ENCODE measurements at places on chromosomes 3 and 15.
A peak's percentile ranks its signal among the peaks of the same experiment; 100 is the strongest.

DNA sequence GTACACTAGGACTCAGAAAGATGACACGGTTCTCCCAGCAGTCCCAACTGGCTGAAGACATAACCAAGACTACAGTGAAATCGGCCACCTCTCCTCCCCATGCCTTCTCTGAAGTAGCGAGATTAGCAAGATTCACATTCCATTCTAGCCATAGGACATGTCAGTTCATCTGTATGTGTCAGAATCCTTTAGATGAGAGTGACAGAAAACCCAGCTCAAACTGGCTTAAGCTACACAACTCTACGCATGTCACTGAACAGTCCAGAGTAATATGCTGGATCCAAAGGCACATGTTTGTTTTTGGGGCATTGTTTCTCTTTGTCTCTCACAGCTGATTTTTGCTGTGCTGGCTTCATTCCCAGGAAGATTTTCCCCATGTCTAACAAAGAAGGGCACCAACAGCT lies 75.8 kb downstream of the RARB start:
- no peak for DNase-seq

- DNase-seq = no peak
These were observed 98.3 kb upstream of the SLC6A11 start for GRCh38 chr3:10717756-10718155.

- DNase-seq = no peak
These were observed 1.3 kb downstream of the CACNA1D start for GRCh38 chr3:53495520-53496391.

DNA sequence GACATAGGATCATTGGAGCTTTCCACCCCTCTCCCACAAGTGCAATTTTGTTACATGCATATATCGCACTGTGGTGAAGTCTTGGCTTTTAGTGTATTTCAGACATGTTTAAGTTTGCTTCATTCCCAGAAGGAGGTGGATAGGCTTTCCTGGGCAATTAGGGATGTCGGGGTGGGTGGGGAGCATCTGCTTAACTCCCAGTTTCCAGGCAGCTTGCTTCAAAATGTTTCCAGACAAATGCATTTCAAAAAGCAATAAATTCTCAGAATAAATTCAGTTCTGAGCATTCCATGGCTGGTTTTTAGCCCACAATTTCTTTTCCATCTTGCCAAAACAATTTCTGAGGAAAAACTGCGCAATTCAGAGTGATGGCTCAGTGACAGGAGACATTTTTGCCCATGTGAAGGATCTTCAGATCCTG lies 227.7 kb upstream of the ZPLD1 start:
- no peak for DNase-seq

DNA sequence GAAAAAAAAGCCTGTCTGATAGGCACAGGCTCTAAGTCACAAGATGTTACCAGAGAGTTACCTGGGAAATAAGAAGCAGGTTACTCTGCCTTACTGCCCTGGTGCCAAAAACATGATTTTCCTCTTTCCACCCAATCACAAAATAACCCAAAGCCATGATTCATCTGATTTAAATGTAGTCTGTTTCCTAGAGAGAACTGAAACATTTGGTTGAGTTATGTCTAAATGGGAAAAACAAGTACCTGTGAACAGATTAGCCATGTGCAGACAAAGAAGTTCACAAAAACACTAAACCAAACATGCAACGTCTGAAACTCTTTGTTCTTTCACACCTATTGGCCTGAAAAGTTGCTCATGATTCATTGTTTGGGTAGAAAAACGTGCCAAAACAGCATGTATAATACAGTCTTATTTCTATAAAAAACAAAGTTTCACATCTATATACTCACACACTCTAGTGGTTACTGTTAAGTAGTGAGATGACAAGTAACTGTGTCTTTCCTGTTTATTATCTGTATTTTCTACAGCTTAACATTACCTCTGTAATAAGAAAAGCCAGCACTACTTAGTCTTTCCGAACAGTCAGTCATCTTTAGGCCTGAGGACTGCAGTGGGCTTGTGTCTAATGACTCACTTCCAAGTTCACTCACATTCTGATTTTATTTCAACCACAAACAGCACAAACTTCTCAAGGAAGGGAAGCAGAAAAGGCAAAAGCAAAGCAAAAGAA lies 30.2 kb downstream of the FAM174B start:
- DNase-seq = peak; percentile 31

GRCh38 chr3:126461450-126462070 lies 14.1 kb downstream of the ZXDC start:
- DNase-seq = no peak

- no peak for DNase-seq
These were observed 175.4 kb downstream of the ATP10A start for GRCh38 chr15:25687689-25688088.

GRCh38 chr3:82005266-82005665 lies 243.8 kb upstream of the GBE1 start:
- DNase-seq = no peak

GRCh38 chr15:101478701-101479341 lies 10.7 kb downstream of the PCSK6 start:
- no peak for DNase-seq

GRCh38 chr3:99700631-99701268 lies 62.4 kb downstream of the COL8A1 start:
- no peak for DNase-seq

DNA sequence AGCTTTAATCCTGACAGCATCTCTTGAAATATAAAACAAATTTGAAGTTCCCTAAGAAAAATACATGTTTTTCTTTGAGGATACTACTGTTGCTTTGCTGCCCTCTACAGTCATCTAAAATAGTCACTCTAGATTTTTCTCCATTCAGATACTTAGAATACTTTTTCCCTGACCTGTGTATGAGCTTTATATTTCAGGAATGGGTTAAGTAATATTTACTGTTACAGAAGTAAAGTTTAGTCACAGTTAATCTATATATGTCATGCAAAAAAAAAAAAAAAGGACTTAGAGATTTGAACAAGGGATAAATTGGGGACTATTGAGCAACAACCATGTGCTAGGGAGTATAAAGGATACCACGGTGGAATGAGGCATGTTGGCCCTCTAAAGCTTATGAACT lies 8.8 kb downstream of the NECTIN3 start:
- DNase-seq = no peak

- peak; percentile 25 for DNase-seq
These were observed 703 bp downstream of the PEAK1 start for GRCh38 chr15:77418966-77419835.

GRCh38 chr3:14549256-14549919 lies 9.2 kb upstream of the GRIP2 start:
- no peak for DNase-seq

DNA sequence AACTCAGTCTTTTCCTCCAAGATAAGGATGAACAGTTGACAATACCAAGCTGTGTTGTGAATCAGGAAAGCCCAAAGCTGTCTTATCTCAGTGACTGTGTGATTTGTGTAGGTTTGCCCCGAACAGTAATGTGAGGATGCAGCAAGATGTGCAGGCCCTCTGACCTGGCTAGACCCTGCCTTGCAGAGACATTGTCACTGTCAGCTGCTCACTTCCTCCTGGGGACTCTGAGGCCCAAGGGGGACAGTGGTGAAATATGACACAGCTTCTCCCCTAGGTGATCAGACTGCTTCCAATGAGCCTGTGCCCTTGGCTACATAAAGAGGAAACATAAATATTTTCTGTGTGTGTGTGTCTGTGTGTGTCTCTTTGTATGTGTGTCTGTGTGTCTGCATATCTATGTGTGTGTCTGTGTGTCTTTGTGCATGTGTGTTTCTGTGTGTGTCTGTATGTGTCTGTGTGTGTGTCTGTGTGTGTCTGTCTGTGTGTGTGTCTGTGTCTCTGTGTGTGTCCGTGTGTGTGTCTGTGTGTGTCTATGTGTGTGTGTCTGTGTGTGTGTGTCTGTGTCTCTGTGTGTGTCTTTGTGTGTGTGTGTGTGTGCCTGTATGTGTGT lies 21.7 kb downstream of the LRRK1 start:
- no peak for DNase-seq

- no peak for DNase-seq
These were observed 27.2 kb upstream of the RYR3 start for GRCh38 chr15:33283576-33283975.

DNA sequence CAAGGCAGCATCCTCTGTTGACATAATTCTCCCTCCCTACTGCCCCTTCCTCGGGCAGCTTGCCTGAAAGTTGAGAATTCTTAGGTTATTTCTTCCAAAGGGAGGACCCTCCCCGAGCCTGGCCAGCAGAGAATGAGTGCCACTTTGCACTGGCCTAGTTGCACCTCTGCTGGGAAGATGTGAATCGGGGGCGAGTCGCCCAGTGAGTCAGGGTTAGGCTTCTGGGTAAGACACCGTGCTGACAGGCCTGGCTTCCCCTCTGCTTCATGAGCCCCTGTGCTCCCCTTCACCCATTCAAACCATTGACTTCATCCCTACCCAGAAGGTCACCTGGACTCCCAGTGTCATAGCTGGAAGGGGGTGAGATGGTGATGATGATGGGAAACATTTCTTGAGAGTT lies 82.3 kb downstream of the AAGAB start:
- DNase-seq = no peak

- DNase-seq = no peak
These were observed 620.8 kb upstream of the MDFIC2 start for GRCh38 chr3:70933105-70933810.

DNA sequence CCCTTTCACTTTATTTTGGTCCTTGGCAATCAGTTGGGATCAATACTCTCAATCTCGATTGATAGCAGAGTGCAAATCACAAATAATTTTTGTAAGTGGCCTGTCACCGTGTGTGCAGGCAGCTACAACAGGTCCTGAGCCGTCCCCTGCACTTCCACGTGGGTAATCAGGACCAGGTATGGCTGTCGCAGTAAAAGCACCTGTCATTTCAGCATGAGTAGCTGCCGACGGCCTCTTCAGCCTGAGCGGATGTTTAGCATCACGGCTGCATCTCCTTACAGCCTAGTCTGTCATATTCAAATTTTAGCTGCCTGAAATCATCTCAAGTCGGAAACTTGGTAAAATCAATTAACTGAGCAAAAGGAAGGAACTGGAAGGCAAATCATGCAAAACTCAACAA lies 53.0 kb upstream of the FOXP1 start:
- no peak for DNase-seq

- no peak for DNase-seq
These were observed 37.6 kb downstream of the PTPN23 start for GRCh38 chr3:47418167-47419082.

- no peak for DNase-seq
These were observed 218.4 kb downstream of the ABHD5 start for GRCh38 chr3:43909149-43909548.

- DNase-seq = no peak
These were observed 165.4 kb upstream of the DCBLD2 start for GRCh38 chr3:99066863-99067262.

DNA sequence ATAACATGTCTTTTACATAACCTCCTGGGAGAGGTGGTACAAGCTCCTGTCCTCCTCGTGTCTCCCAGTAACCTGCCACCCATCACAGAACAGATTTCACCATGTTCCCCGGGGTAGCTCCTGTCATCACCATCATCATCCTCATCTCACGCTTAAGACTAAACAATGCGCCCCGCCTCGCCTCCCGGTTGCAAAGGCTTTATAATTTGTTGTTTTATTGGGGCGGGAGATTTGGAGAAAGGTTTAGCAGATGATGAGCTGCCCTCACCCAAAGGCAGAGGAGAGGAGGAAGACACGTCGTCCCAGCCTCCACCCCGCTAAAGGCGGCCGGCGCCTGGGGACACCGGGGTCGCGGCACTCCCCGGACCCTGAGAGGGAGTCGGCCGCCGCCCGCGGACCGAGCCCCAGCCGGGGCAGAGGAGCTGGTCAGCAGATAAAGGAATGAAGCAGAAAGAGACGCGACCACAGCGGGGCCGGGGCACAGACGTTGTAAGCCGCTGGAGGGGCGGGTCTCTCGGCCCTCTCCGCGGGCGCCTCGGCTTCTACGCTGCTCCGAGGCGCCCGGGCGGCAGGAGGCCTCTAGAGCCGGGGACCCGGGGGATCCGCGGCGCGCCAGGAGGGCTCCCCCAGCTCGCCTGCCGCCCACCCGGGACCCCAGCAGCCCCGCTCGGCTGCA lies 589 bp downstream of the HERC1 start:
- DNase-seq = no peak

- DNase-seq = no peak
These were observed 9.5 kb downstream of the SMAD3 start for GRCh38 chr15:67074886-67075229.

DNA sequence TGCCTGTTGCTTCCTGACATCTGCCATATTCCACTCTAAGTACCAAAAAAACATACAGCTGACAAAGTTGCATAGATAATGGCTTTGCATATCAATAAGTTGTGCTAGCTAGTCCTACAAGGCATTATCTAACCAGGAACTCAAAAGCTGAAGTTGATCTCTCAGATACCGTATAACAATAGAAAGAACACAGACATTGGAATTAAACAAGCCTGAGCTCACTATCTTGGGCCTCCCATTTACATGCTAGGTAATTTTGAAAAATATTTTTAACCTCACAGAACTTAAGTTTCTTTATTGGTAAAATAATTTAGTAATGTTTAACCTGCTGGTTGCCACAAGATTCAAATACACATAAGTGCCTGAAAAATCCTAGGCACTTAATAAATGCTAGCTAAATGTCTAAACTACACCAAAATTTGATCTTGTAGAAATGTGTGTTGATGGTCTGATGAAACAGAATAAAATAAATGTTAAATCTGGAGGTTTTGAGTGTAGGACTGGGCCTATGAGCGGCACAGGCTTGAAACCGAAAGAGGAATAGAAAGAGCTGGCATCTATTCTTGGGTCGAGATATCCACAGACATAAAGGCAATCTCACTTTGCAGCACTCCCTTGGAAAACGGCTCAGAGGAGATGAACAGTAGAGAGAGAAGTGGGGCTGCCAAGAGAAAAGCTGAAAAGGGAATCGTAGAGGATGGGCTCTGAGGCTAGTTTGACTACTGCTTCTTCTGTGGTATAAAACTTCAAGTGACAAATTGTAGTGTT lies 29.9 kb upstream of the TTC14 start:
- no peak for DNase-seq

- no peak for DNase-seq
These were observed 38.4 kb downstream of the UBP1 start for GRCh38 chr3:33401781-33402180.

DNA sequence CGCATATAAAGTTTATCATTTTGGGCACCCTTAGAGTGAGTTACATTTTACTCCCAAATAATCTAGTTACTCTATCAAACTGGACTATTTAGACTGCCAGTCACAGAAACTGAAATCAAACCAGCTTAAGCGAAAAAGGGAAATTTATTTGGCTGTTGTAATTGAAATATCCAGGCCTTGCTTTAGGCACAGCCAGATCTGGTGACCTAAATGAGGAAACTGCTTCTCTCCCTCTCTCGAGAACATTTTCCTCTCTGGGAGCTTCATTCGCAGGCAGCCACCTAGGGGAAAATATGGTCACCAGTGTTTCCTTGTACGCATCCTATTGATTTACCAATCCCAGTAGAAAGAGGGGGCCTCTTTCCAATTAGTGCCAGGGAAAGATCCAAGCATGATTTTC lies 175.3 kb upstream of the MITF start:
- DNase-seq = no peak

- DNase-seq = no peak
These were observed 29.5 kb downstream of the PRICKLE2 start for GRCh38 chr3:64195789-64196188.

All from activated CD4-positive, alpha-beta T cell treated with anti-CD3 and anti-CD28 coated beads, Interleukin-2, amount 50 U/mL, for 24 hours (primary cell).